ENCODE measurements at places on chromosomes 2 and 18. TPM values are rescaled to one million over a fixed set of nuclear protein-coding genes. Genes with fewer than 3 reads are reported as not detected.

The MARCHF7 gene
- 165 TPM for polyA plus RNA-seq

DNA sequence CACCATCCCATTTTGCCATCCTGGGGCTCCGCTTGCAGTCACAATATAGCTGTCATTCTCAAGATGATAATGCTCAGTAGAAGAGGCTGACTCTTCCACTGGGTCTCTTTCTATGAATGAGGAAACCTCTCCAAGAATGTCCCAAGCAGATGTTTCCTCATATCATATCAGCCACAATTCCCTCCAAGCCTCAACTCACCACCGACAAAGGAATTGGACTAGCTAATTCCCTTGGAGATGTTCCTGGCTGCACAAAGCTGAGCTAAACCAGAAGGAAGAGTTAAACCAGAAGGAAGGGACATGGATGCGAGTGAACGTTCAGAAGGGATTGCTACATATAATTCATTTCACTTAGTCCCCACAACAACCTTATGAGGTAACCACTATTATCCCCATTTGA is 65.0 kb upstream of the NPAS2 start:
- no peak for DNase-seq

GRCh38 chr18:47876813-47877212 is 53.6 kb downstream of the SMAD2 start:
- DNase-seq: no peak

GRCh38 chr2:222752746-222753145 is 81.3 kb downstream of the MOGAT1 start:
- no peak for DNase-seq

Measured in right renal pelvis (tissue), 4 donors.